ENCODE measurements at places on chromosomes 3 and 15. TPM values are rescaled to one million over a fixed set of nuclear protein-coding genes. Genes with fewer than 3 reads are reported as not detected.

The KLHL24 gene
- 7.2 TPM for total RNA-seq

The DNAH12 gene
- total RNA-seq, result not detected

The LRRN1 gene
- total RNA-seq, result not detected

The SLC22A14 gene
- total RNA-seq, result not detected

The EOMES gene
- 0.95 TPM for total RNA-seq

The PTX3 gene
- total RNA-seq, result 1.0 TPM

The KBTBD8 gene
- total RNA-seq, result 0.48 TPM

The LNP1 gene
- total RNA-seq, result 0.79 TPM

The CSPG5 gene
- total RNA-seq, result 1.1 TPM

The GOLGA6L7 gene
- total RNA-seq, result not detected

The AGBL1 gene
- total RNA-seq, result not detected

The SCN11A gene
- total RNA-seq, result not detected

The MKRN2OS gene
- not detected for total RNA-seq

The PDE8A gene
- total RNA-seq, result 28.3 TPM

The FBXO40 gene
- not detected for total RNA-seq

The ADAMTS7 gene
- 6.2 TPM for total RNA-seq

The TTLL13 gene
- 0.14 TPM for total RNA-seq

The CFAP91 gene
- 0.29 TPM for total RNA-seq

The SERINC4 gene
- total RNA-seq, result not detected

The WDR49 gene
- not detected for total RNA-seq

The CLDND1 gene
- 61.0 TPM for total RNA-seq

The CD96 gene
- not detected for total RNA-seq

The IQCF5 gene
- not detected for total RNA-seq

The LRRIQ4 gene
- not detected for total RNA-seq

The ANKRD34C gene
- total RNA-seq, result not detected

The CKMT1A gene
- total RNA-seq, result 3.9 TPM

The CLRN1 gene
- not detected for total RNA-seq
